ENCODE measurements at places on chromosomes 6 and 20. TPM values are rescaled to one million over a fixed set of nuclear protein-coding genes. Genes with fewer than 3 reads are reported as not detected.

IMPG1 gene
- total RNA-seq = not detected

BPIFB4 gene
- not detected for total RNA-seq

CLDN20 gene
- not detected for total RNA-seq

IL17A gene
- total RNA-seq = not detected

- no peak for DNase-seq
Measured at GRCh38 chr6:70216767-70217166, 86.1 kb downstream of the COL9A1 start.

GRCh38 chr6:168756009-168756634 is 315.1 kb downstream of the SMOC2 start:
- DNase-seq = no peak

DNA sequence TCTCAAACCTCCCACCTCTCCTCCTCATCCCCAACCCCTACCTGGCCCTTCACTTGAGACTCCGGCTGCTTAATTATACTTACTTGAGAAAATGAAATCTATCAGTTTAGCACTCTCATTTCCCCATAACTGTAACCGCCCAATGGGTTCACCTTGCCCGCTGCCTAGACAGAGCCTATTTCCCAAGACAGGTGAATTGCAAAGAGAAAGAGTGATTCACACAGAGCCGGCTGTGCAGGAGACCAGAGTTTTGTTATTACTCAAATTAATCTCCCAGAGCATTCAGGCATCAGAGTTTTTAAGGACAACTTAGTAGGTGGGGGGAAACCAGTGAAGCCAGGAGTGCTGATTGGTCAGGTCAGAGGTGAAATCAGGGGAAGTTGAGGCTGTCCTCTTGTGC is 301.4 kb upstream of the CDYL start:
- DNase-seq = no peak

- DNase-seq = no peak
Measured at GRCh38 chr6:132971676-132972075, 157.3 kb downstream of the RPS12 start.

DNA sequence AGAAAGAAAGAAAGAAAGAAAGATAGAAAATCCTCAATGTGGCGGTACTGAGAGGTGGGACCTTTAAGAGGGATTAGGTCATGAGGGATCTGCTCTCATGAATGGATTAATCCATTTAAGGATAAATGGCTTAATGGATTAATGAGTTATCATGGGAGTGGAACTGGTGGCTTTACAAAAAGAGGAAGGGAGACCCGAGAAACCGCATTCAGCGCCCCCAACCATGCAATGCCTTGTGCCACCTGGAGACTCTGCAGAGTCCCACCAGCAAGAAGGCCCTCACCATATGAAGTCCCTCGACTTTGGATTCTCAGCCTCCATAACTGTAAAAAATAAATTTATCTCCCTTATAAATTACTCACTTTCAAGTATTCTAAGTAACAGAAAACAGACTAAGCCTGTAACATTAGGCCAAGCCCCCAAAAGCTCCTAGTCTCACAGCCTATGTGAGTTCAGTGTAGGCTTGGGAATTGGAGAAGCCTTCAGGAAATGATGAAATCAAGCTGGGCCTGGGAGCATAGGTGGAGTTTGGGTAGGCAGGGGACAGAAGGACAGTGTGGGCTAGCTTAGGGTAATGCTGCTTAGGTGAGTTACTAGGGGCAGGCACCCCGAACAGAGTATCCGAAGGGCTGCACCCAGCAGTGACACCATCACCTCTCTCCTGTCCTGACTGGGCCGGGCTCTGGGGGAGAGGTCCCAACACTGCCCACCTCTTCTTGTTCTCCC is 36.2 kb upstream of the RNF24 start:
- DNase-seq = no peak

DNA sequence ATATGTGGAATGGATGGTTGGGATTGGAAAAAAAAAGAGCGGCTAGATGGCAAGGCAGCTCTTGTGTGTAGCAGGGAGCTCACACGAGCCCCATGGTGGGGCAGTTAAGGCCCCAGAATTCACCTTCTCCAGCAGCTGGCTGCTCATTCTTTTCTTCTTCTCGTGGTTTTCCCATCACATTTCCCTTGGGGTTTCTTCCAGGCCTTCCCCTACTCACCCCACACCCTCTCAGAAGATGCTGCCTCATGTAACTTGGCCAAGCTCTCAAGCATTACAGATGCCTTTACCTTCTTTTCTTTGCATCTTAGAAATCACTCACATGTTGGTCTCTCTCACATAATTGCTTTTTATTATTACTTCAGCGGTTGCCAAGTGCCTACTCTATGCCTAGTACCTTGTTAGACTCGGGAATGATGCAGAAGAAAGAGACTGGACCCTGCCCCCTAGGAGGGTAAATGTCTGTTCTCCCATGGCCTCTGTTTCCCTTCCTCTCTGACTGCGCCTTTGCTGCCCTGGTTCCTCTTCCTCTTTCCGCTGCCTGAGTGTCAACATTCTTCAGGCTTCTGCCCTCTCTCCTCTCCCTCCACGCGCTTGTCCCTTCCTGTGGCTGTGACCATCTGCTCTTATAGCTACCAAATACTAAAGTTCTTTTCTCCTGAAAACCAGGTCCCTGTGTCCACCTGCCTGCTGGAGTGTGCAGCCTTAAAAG is 28.6 kb downstream of the PPARD start:
- no peak for DNase-seq

GRCh38 chr6:30483677-30484279 is 5.5 kb upstream of the HLA-E start:
- DNase-seq = no peak

DNA sequence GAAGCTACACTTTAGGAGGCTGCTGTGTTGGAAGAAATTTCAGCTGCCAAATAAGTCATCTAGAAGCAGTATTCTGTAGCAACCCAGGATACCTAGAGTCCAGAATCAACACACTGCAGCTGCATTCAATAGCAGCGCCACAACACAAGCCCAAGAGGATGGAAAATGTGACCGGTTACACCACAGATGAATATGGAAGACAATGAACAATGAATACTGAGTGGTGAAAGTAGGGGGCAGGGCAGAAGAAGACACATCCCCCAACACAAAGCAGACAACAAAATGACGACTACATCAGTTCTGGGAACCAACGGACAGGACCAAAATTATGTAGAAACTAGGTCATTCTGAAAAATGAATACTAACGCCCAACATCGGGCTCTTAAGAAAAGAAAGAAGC is 38.2 kb downstream of the KIF6 start:
- DNase-seq = no peak

DNA sequence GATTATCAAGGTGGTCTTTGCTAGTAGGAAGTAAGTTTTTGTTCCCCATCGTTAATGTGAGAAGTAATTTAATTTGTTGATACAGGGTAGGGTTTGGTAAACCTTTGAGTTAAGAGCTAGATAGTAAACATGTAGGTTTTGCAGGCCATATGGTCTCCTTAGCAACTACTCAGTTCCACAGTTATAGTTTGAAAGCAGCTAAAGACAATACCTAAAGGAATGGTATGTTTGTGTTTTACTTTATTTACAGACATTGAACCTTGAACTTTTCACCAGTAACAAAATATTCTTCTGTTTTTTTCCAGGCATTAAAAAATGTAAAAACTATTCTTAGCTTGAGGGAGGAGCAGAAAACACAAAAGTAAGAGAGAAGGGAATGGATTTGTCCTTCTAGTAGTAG is 1.7 kb downstream of the CAP2 start:
- DNase-seq = no peak

DNA sequence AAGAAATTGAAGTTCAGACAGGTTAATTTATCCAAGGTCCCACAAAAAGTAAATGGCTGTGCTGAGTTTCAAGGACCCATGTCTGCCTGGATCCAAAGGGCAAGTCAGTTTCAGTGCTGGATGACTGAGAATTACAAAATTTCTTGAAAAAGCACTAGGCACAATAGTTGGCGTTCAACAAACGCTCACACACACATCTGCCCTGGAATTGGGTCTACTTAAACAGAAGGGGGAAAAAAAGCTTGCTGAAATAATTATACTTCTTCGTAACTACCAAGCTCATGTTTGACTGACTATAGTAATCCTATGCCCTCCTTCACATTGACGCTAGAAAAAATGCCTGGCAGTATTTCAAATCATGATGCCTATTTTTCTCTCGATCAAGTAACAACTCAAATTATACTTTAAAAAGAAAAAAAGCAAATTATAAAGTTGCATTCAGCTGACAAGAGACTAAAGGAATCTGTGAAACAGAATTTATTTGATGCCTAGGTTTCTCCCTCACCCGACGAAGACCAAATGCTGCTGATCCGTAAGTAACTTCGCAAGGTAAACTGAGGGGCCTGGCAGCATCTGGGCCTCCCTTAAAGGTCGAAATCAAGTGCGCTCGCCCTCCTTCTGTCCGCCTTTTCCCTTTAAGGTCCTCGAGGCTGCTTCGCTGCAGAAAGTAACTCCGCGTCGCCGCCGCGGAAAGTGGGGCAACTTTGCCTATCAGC is 650 bp upstream of the CD2AP start:
- no peak for DNase-seq

- no peak for DNase-seq
Measured at GRCh38 chr20:22829356-22829755, 205.8 kb upstream of the SSTR4 start.

- no peak for DNase-seq
Measured at GRCh38 chr6:30447237-30447636, 42.1 kb upstream of the HLA-E start.

DNA sequence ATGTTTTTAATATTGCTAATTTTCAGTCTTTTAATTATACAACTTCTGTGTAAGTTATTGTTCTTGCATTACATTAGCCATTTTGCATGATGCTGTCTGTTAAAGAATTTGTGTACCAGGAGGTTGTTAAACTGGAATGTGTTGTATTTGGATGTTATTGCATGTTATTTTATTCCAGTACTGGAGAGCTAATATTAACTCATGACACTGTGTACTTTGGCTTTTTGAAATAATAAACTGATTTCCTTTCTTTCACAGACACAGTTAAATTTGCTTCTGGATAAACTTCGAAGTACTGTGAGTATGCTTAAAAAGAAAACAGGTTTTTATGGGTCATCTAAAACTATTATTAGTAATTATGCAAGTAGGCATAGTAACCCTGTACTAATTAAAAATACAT is 121.3 kb downstream of the MYO6 start:
- DNase-seq = no peak

DNA sequence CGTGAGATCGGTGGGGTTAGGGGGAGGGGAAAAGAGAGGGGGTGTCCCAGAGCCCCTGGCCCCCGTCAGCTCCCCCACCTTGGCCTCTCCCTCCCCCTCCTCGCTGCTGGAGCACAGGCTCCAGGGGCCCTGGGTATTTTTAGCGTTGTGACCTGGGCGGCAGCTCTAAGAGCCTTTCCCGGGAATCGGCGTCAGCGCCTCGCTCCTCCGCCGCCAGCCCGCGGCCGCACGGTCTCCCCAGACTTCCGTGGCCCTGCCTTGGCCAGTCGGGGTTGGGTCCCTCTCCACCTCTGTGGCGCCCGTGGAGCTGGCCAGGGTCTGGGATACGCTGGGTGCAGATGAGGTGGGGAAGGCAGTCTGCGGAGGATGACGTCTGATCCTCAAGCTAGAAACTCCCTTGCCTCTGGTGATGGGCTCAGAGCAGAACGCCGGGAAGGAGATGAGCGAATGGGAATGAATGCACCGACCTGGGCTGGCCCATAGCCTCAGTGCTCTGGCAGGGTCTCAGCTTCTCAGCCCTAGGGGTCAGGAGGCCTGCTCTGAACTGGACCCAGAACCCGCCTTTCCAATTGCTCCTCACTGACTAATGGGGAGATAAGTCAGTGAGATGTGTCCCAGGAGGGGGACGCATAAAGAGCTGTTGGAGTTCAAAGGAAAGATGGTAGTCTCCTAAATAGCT is 883 bp upstream of the DBNDD2 start:
- no peak for DNase-seq

GRCh38 chr20:62151225-62151624 is 7.7 kb downstream of the SS18L1 start:
- DNase-seq = no peak

DNA sequence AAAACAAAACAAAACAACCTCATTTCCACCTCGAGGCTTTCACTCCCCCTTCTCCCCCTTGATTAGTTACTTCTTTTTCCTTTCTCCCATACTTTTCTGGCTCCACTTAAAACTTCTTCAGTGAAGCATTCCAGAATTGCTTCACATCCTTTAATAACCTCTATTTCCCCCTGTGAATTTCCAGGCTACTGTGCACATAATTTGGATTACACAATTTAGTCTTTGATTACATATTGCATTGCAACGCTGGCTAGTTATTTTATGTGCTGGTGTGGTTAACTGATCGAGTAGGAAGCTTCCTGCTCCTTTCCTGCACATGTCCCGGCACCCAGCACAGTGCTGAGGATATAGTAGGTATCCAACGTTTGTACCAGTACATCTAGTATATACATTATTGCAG is 28.1 kb upstream of the EEF1E1 start:
- DNase-seq = no peak

DNA sequence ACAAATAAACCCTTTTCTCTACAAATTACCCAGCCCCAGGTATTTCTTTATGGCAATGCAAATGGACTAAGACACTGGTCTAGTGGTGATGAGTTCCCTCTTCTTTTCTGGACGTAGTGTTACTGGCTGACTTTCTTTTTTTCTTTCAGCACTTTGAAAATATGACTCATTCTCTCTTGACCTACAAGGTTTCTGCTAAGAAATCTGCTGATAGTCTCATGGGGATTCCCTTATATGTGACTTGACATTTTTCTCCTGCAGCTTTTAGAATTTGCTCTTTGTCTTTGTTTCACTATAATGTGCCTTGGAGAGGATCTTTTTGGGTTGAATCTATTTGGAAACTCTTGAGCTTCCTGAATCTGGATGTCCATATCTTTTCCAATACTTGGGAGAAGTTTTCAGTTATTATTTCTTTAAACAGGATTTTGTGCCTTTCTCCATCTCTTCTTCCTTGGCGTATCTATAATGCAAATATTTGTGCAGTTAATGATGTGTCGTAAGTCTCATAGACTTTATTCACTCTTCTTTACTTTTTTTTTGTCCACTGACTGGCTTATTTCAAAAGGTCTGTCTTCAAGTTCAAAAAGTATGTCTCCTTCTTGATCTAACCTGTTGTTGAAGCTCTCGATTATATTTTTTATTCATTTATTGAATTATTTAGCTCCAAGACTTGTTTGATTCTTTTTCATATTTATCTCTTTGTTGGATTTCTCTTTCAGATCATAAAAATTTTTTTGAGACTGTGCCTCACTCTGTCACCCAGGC is 42.2 kb upstream of the TPD52L1 start:
- DNase-seq = no peak

GRCh38 chr6:1240766-1241318 is 71.1 kb upstream of the FOXQ1 start:
- no peak for DNase-seq

DNA sequence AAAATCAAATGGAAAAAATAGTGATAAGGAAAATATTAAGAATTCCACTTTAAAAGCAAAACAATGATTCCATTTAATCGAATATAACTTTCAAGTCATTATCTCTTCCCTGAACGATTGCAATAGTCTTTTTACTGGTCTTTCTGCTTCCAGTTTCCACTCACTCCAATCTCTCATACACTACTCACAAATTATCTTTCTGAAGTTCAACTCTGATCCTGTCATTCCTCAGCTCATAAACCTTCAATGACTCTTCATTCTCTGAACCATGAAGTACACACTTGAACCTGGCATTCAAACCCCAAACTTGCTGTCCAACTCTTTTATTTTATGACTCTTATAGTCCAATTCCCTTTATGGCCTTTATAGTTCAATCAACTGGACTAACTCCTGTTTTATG is 304.1 kb upstream of the TCF21 start:
- no peak for DNase-seq

Measured in MG63 (cell line).